ENCODE measurements at places on chromosomes 1 and 21.
A peak's percentile ranks its signal among the peaks of the same experiment; 100 is the strongest.

GRCh38 chr1:2348346-2349325 is 42.7 kb downstream of the MORN1 start:
- no peak for DNase-seq

DNA sequence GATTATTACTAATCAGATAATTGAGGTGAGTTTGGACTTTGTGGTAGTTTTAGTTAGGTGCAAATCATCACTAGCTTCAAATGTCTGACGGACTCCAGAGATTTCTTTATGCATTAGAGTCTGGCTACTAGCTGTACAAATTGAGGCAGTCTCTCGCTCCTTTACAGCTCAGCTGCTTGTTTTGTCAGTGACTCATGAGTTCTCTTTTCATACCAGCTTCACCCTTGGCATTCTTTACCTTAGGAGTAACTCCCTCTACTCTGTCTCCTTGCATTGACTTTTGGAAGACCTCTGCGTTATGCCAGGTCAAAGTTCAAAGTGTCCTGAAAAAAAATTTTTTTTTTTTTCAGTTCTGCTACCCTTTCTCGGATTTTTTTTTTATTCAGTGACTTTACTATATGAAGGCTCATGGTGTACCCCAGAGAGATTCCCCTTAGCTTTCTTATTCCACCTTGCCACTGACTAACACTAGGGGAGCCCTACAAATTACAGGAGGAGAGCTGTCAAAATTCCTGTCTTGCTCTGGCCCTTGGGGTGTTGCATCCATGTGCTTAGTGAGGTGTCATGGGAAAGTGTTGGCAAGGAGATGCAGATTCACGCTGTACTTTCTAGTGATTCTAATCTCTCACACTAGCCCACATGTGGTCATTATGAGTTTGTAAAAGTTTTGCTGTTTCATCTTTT is 576.6 kb downstream of the ADGRL2 start:
- peak; percentile 10 for DNase-seq

DNA sequence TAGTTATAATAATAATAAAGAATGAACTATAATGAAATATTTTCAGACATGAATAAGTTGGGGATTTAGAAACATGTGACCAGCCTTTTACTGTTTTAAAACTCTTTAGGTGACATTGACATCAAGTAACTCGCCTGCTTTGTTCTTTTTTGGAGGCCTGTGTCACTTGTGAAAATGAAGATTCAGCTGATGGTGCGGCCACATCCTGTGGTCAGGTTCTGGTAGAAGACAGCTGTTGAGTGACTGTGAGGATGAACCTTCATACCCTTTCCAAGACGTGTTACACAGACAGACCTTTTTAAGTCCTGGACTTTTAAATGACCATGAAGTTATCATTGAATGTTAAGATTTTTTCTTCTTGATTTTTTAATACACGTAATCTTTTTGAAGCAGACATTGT is 10.3 kb downstream of the UTS2 start:
- no peak for DNase-seq

- no peak for DNase-seq
Observed at GRCh38 chr21:25094695-25095094, 512.6 kb downstream of the MRPL39 start.

GRCh38 chr1:30777060-30777903 is 19.7 kb upstream of the LAPTM5 start:
- no peak for DNase-seq
